ENCODE measurements at places on chromosomes 13 and 19.

DNA sequence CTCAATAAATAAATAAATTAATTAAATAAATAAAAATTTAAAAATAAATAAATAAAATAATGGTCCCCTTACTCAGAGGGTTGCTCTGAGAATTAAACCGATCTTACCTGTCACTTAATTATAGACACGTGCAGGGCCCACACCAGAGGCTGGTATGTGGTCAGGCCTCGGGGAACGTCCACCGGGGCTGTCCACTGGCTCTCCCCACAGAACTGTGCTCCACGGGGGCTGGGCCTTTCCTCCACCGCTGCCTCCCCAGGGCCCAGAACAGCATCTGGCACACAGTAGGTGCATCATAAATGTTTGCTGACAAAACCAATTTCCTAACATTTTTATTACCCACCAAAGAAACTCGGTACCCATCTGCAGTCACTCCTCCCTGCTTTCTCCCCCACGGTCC lies 69.2 kb downstream of the CEBPG start:
- no peak for DNase-seq

- DNase-seq = no peak
Measured at GRCh38 chr13:113090415-113090770, 15.2 kb upstream of the F7 start.

DNA sequence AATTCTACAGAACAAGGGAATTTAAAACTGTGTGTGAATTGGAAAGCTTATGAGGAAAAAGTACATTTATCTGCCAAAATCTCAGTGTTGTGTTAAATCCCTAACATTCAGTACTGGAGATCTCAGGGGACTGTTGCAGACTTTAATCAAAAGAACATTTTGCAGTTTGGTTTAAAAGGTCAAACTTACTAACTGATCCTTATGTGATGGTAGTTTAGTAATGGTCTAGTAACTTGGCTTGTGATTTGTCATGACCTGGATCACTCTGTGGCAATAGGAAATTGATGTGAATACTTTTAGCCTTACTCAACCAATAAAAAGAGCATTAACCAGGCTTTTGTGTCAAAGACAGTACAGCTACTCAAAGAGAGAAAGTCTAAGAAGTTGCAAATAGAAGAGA lies 862.1 kb upstream of the MIR17HG start:
- DNase-seq = no peak

DNA sequence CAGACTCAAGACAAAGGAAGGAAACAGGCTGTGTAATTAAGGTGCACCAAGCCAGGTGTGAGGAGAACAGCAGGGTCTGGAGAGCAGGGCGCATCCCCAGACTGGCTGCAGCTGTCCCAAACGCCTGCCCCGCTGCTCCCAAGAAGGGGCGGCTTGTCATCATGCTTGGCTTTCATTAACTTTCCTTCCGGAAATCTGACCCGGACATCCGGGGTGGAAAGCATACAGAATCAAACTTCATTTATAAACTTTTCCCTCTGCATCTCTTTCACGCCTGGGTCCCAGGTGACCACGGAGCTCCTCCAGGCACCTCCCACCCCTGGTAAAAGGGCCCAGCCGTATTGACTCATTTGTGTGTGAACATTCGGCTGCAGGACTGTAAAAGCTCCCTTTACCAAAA lies 31.7 kb downstream of the TSHZ3 start:
- DNase-seq = no peak

DNA sequence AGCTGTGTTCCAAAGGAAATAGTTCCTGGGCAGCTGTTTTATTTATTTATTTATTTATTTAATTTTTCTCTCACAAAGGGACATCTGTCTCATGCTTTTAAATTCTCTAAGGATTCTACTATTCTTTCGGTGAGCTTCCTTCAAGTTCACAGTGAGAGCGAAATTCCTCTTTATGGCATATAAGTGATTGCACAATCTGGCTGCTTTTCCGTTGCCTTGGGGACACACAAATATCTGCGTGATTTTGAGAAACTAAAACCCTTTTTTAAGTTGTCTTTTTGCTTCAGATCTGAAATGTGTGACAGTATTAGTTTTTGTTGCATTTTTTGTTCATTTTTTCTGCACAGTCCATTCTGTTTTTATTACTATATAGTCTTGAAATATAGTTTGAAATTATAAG lies 19.2 kb downstream of the ZNF486 start:
- no peak for DNase-seq

DNA sequence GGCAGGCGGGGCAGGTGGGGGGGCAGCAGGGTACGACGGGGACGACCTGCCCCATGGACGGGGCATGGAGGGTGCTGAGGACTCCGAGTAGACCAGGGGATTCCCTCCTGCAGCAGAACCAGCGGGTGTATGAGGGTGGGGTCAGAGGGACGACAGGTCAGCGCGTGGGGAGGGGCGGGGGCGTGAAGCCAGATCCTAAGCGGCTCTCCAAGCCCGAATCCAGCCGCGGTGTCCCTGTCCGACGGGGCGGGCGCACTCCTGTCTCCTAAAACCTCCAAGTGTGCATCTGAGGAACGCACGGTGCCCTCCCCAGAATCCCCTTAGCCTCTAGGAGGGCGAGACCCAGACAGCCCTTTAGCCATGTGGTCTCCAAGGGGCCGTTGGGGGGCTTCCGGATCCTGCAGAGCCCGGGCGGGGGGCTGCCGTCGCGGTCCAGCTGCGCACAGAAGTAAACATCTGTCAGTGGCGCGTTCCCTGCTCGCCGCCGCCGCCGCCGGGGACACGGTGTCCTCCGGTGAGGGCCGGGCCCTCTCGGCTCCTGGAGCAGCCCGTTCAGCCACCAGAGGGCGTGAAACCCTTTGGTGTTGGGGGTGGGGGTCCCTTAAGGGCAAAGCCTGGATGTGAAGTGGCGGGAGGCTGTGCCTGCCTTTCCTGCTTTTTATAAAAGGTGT lies 730 bp downstream of the NRTN start:
- DNase-seq = peak; percentile 64

- peak; percentile 83 for DNase-seq
Measured at GRCh38 chr19:40549007-40549708, 27.5 kb upstream of the SHKBP1 start.

GRCh38 chr19:13693889-13694288 lies 70.4 kb upstream of the MRI1 start:
- no peak for DNase-seq

DNA sequence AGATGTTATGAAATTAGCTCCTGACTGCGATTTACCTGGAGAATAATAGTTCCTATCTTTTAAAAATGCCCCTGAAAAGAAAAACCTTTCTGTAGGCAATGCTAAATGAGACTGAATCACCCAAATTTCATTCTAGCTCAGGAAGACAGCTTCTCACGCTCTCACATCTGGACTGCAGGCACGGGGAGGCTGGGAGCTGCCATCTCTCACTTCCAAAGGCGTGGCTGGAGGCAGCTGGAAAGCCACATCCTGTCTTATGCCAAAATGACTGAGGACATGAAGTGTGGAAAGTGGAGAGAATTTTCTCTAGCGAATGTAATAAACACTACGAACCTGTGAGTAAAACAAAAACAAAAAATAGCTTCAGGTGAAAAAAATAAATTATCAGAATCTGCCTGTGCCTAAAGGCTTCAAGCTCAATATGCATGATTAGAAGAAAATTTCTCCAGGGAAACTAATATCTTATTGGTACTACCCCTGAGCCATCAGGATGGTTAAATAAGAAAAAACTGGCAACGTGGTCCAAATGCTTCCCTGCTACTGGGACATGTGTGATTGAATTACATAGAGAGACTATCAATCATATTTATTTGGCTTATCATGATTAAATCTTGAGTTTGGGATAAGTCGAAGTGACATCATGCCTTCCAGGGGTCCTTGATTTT lies 58.1 kb upstream of the UBL3 start:
- no peak for DNase-seq

GRCh38 chr19:49210108-49210900 lies 52.7 kb downstream of the TRPM4 start:
- DNase-seq = peak; percentile 41

DNA sequence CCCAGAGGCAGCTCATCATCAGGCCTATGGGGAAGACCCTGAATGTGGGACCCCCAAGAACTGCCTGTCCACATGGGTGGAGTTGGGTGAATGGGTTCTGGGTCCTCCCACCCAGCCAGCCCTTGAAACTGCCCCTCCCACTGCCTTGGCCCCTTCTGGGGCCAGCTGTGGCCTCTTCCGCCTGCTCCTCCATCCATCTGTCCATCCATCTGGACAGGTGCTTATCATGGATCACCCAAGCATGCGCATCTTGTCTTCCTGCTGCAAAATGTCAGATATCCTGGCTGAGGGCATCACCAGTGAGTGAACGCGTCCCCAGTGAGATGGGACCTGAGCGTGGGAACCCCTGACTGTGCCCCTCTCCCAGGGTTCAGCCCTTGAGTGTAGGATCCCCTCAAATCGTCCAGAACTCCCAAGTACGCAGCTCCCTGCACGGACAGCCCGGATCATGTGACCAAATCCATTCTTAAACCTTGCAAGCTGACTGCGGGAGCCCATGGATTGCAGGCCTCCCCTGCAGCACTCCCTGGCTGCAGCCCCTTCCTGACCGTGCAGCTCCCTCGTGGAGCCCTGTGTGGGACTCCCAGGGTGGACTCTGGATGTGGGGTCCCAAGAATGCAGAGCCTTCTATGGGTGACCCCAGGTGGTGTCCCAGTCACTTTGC lies 2.0 kb downstream of the STXBP2 start:
- DNase-seq = no peak

- DNase-seq = no peak
Measured at GRCh38 chr13:48297131-48297786, 6.3 kb upstream of the RB1 start.

GRCh38 chr13:90746230-90746629 lies 601.3 kb upstream of the MIR17HG start:
- no peak for DNase-seq

- no peak for DNase-seq
Measured at GRCh38 chr19:36652958-36653357, 13.7 kb downstream of the ZNF461 start.

- no peak for DNase-seq
Measured at GRCh38 chr13:102847272-102848234, 1.7 kb downstream of the ERCC5 start.

GRCh38 chr13:103795892-103796478 lies 729.8 kb upstream of the SLC10A2 start:
- no peak for DNase-seq

- DNase-seq = no peak
Measured at GRCh38 chr13:48251611-48252081, 18.6 kb downstream of the ITM2B start.

GRCh38 chr13:73873940-73874830 lies 260.0 kb downstream of the KLF12 start:
- no peak for DNase-seq

DNA sequence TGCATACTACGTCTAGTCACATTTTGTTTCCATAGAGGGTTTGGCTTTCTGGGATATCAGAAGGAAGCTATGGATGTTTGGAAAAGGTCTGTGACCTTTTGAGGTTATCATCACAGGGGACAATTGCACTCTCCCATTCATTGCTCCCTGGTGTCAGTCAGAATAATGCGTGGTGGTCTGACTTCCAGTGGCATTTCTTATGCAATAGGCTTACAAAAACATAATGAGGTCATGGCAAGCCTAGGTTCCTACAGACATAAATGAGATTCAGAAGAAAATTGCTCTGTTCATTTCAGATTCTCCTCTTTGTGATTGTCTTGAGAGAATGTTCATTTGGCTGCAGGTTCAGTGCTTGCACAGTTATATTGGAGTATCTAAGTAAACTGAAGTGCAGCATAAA lies 54.6 kb downstream of the ARHGAP35 start:
- no peak for DNase-seq
